T47D (cell line): ENCODE measurements at places on chromosomes 11 and 22.
A peak's percentile ranks its signal among the peaks of the same experiment; 100 is the strongest.

GRCh38 chr11:44927174-44927661 lies 23.5 kb downstream of the TP53I11 start:
- peak; percentile 73 for DNase-seq

DNA sequence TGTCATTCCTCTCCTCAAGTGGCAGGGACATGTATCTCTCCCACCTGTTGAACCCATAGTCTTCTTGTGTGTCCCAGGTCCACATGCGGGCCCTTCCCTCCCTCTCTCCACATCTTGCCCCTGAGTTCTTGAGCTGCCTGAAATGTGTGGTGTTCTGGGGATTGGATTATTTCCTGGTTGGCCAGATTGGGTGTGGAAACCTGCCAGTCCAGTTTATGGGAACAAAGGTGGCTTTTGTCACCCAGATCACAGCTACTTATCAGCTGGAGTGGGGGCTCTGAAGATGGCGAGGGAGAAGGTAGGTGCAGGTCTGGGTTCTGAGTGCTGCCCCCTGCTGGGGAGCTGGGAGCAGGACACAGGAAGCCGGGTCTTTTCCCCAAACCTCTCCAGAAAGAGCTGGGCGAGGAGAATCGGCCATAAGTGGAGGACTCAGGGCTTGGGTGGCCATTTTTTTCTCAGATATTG lies 14.2 kb downstream of the DTX4 start:
- peak; percentile 40 for DNase-seq

DNA sequence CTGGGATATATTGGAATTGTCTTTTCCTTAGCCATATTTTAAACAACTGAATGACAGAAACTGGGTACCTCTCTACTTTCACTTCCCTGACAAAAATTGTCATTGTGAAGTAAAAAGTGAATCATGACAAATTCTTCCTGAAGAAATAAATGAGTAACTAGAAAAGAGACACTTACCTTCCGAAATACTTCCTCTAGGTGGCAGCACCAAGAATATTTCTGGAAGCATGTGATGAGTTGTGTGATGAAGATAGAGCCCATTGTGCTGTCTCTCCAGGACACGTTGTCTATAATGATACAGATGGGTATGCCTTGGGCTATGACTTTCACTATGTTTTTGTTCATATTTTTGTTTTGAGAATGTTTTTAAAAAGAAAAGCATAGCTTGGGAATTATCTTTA lies 21.5 kb downstream of the CASP4 start:
- DNase-seq: no peak

- no peak for DNase-seq
These were observed 10.1 kb downstream of the STIM1 start for GRCh38 chr11:3865388-3866193.
